ENCODE measurements at places on chromosomes 2 and 18.

DNA sequence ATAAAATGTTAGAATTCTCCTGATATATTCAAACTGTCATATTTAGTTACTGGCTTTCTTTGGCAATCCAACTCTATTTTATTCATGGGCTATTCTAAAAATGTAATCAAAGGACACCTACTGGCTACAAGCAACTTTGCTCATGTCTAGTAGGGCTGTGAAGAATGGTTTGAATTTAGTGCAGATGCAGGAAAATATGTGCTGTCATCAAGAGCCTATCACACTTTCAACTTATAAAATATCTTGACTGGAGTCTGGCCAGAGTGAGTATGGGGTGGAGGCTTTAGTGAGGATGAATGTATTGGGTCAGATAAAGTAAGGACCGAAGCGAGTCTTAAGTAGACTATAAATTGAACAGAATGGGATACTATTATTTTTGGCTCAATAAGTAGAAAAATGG is 343.4 kb upstream of the SPRED2 start:
- DNase-seq: no peak

GRCh38 chr2:106339609-106340008 is 128.6 kb downstream of the RGPD3 start:
- no peak for DNase-seq

DNA sequence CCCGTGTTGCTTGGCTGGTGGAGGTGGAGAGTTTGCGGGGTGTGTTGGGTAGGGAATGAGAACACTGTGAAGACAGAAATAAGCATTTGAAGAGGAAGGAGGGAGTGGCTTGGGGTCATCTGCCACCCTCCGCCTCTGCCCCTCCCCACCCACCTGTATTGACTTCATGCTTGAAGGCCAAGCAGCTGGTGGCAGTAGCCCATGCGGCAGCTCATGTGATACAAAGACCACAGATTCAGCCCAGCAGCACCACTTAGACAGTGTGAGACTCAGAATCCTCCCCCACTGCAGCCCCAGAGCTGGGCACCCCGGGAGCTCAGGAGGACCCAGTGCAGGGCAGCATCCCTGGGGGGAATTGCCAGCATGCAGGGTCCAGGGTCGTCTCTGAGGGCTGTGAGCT is 15.4 kb downstream of the NPPC start:
- DNase-seq: no peak

DNA sequence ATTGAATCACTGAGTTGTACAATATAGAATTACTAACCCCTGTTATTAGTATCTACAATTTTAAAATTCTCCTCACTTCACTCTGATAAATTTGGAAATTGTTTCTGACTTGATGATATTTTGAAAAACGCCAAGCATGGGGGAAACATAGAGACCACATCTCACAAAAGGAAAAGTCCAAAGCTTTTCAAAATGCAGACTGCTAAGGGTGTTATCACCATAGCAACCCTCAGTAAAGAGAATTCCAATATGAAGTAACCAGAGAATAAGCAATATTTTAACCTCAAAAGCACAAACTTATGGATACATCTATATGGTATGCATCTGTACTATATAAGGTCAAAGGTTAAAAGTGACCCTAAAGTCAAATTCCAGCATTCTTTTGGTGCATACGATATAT is 22.7 kb downstream of the LRP2 start:
- no peak for DNase-seq

GRCh38 chr2:105690566-105690965 is 54.1 kb upstream of the NCK2 start:
- DNase-seq: no peak

DNA sequence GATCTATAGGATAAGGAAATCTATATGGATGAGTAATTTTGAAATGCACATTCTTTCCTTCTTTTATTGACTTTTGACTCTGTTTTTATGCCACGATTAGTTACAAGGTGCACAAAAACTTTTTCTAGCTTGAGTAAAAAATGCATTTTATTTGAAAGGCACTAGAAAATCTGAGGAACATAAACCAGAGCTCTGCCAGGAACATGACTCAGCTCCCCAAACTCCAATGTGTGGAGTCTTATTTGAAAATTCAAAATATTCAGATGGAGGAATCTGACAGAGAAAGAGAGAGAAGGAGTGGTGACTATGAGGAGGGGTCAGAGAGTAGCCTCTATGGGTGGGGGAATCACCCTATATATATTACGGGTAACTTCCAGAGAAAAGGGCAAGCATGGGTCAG is 231.0 kb downstream of the DCC start:
- DNase-seq: no peak
